ENCODE measurements at places on chromosomes 3 and 15.

GRCh38 chr3:172394692-172395091, 53.6 kb downstream of the GHSR start:
- no peak for DNase-seq

DNA sequence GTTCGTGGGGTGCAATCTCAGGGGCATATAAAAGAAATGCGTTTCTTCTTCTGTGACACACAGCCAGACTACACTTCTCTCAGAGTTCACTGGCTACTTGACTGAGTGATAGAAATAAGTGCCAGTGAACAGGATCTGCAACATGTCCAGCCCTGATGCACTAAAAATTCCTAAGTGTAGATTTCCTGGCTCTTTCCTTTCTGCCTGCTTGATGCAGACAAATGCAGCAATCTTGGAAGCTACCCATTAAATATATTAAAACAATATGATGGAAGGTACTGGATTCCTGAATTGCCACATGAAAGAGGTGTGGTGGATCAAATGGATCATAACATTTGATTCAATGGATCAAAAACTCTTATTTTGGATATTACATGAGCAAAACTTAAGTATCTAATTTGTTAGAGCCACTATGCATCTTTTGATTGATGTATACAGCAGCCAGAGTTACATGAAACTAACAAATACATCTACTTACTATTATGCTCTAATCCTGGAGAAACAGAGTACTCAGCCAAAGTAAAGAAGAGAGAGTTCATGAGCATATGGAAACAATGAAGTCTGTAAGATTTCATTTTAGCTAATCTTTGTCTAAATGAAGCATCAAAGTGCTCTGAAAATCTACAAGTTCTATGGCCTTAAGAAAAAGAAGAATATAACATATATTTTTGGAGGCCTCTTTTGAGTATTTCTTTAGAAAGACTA, 222.6 kb downstream of the ZNF385D start:
- DNase-seq: no peak

- no peak for DNase-seq
Observed at GRCh38 chr3:83434880-83435587, 1523.8 kb upstream of the CADM2 start.

GRCh38 chr15:101123222-101123910, 128.5 kb downstream of the CHSY1 start:
- no peak for DNase-seq

DNA sequence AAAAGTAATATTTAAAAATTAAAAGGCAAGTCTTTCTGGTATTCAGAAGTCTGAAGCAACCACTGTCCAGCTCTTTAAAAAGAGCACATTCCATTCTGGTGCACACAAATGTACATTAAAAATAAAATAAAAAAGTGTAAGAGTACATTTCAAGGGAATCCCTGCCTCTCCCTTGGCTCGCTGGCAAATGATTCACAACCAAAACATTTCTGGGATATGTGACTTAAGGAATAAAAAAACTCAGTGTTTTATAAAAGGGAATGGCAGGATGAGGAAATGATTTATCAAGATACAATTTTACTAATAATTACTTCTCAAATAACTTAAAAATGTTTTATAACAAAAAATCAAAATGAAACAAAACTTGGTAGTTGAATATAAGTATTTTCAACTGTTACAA, 23.8 kb upstream of the ANXA2 start:
- no peak for DNase-seq

GRCh38 chr3:109921509-109921908, 584.2 kb upstream of the DPPA4 start:
- DNase-seq: no peak

- DNase-seq: no peak
Observed at GRCh38 chr3:5560199-5560598, 372.7 kb downstream of the EDEM1 start.

- no peak for DNase-seq
Observed at GRCh38 chr15:65901336-65901735, 32.0 kb downstream of the RAB11A start.

GRCh38 chr3:33401781-33402180, 38.4 kb downstream of the UBP1 start:
- no peak for DNase-seq

DNA sequence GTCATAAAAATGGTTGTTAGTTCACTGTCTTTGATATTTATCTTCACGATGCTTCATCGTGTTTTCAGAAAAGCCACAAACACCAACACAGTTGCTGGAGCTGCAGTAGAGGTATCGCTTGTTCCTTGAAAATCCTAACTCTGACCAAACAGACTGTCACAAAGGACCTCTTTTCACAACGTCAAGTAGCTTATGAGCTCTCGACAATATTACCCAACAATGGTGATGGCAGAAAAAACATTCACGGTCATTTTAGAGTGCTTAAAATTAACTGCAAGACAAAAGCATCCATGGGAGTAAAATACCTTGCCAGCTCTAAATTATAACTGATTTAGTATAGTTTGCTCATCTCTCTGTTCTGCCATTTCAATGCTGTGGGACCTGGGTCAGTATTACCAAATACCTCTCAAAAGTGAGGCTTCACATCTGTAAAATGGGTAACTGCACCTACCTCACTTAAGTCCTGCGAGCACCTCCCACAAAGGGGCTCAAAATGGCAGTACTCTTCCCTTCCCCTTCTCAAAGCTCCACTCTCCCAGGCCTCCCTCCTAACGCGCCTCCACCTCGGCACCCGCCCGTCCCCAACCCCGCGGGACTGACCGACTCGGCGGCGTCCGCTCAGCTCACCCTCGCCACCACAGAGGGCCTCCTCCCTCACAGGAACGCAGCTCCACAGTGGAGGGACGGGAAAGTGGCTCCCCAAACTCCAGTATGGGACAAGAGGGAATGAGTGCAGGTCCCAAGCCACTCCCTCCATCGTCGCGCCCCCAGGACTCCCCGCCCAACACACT, 546 bp downstream of the TRIM59 start:
- no peak for DNase-seq

DNA sequence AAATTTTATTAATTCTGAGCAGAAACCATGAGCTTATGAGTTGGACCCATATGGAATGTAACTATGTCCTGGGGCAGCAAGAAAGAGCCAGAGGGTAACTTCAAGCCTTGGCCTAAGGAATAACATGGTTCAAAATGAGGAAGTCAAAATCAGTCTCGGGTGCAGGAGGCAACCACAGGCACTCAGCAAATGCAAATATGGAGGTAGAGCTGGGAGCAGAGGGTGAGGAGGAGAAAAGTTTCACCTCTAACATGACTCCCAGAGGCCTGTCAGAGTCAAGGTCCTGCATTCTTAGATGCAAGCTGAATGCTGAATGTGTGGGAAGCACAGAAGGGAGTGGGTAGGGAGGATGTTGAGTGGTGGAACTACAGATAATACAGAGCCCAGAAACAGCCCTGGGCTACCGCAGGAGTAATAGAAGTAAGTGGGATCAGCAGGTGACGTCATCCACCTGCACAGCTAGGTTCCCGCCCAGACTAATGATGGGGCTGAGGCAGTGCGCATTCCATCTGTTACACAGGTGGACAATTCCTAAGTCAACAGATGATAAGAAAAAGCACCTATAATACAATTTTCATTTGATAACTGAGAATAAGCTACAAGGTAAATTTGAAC, 279.8 kb upstream of the ARRDC4 start:
- no peak for DNase-seq

DNA sequence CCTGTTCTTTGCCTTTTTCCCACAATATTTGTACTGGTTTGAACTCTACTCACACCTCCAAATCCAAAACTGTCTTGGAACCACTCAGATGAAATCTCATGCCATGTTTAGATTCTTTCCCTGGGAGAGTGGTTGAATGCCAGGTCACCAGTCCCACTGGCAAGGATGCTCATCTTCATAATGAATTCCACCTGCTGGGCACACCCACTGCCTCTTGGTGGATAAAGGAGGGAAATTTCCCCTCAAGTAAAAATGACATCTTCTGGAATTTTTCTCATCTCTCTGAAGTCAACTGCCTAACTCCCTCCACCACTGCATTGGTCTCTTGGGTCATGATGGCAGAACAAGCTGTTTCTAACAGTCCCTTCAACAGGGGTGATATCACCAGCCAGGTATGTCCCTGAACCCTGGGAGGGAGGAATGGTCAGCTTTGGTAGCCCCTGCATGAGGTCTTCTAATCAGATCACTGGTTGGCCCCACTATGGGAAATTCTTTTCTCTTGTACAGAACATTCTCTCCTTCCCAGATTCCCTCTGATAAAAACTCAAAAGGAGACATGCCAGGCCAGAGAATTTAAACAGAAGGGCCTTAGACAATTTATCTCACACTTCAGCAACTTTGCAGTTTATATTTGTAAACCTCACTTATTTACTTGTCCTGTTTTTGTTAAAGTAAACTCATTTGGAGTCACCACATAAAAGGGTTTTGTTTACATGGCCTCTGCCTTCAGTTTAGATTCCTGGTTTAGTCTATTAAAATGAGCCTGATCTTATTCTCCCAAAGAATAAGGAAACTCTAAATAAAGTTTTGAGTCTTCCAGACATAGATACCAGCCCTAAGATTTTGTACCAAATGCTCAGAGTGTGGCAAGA, 143.4 kb downstream of the WNT5A start:
- no peak for DNase-seq

DNA sequence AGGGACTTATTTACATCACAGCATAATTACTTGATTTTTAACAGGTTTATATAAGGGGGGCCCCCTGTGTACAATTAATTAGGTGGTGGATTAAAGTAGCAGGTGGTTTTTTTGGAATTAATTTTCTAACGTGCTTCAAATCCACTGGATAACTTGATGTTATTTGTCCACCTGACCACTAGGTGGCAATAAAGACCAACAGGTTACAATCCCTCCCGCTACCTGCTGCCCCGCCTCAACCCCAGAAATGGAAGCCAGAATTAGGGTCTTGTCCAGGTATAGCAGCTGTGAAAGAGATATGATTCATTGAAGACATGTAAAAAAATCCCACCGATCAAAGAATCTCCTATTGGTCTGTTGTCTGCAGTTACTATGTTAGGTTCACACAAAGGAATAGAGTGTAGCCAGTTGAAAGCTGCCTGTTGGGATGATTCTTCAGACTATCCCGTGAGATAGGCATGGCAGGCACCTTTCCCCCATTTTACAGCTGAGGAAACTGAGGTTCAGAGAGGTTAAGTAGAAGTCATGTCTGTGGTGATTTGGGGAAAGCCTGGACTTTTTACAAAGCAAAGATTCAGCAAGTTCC, 44.0 kb downstream of the MFSD1 start:
- DNase-seq: peak; percentile 4

DNA sequence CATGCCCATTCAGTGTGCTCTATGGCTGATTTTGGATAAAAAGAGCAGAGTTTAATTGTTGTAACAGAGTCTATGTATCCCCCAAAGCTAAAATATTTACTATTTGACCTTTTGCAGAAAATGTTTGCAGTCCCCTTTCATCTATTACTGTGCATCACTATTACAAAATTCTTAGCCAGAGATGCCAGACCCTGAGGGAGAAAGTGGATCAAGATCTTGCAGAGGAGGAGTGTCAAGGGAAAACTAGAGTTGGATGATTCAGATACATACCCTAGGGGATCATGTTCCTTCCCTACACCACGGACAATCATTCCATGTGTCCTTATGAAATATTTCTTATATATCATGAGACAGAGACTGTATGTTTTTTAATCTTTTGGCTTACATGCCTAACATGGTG, 68.6 kb upstream of the TPRG1 start:
- DNase-seq: no peak

GRCh38 chr15:93028111-93028631, 60.8 kb downstream of the RGMA start:
- DNase-seq: no peak

DNA sequence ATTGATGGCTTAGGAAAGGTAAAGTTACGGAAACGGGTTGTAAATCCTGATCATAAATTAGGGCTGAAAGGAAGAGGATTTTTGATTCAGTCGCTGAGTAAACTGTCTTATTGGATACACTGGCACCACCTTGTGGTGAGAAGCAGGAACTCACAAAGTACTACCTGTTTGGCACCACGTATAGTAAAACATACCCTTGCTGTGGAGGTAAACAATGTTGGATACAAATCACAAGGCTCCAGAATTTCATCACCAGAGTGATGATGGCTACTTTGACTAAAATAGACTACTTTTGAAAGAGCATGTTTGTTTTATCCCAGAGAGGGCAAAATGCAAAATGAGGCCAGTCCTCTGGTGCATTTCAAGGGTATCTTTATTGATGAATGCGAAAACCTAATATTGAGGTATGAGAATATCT, 216.9 kb downstream of the IGSF11 start:
- DNase-seq: peak; percentile 45

- no peak for DNase-seq
Observed at GRCh38 chr3:99669879-99670555, 31.6 kb downstream of the COL8A1 start.

DNA sequence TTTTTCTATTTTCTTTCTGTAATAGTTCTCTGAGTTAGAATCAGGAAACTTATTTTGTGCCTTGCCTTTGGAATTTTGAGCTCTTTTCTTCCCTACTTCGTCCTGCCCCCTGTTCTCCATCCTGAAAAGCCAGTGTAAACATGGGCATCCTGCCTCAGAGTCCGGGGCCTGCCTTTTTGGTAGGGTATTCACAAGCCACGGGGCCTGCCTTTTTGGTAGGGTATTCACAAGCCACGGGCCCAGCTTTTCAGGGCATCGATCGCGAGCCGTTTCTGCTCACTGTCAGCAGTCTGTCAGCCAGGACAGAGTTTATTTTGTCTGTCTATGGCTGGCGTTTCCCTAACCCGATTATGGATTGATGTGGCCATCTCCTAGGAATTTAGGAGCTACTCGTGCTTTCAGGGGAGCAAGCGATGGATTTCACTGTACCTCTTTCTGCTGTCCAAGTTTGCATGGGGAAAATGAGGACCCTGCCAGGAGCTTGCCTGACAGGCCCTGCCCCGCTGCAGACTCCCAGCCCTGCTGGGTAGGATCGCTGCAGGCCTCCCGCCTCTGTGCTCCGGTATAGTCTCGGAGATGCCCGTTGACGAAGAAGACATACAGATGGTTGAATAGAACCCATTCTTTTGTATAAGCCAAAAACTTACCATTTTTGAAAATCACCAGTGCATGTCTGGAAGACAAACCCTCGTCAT, 12.8 kb downstream of the SYNM start:
- DNase-seq: no peak

DNA sequence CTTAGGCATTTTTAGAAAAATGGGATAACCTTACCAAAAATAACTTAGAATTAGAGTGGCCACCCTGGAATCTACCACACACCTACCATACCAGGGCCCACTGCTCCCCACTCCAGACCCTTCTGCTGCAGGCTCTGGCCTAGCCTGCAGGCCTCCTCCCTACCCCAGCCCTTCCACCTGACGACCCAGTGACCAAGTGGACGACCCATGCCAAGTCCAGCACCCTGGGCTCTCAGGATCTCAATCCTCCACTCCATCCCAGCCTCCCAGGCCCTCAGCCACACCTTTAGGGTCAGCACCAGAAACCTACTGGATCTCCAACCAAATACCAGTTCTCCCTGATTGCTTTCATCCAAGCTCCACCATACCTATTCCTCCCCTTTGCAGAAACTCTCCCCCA, 145.8 kb downstream of the TPRA1 start:
- no peak for DNase-seq

DNA sequence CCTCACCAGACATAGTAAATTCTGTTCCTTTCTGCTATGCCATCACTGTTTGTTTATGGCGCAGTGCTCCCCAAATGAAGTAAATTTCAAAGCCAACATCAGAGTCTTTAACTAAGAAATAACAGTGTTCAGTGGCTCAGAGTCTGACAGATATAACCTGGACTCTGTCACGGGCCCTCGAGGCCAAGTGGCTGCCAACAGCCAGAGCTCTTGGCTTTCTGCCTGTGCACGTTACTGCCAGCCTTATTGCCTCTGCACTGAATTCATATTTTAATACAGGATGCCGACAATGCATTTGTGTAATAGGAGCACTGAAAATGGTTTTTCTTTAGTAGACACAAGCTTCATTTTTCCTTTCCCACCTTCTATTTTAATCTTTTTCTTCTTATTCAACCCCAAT, 219.9 kb downstream of the NLGN1 start:
- DNase-seq: peak; percentile 93
